ENCODE measurements at places on chromosomes 4 and X. TPM values are rescaled to one million over a fixed set of nuclear protein-coding genes. Genes with fewer than 3 reads are reported as not detected.

GRCh38 chr4:21790438-21791029 lies 158.0 kb downstream of the KCNIP4 start:
- no peak for DNase-seq
- H3K27ac ChIP-seq = no peak overlapping the region
- no peak overlapping the region for H3K4me3 ChIP-seq

Gene SYTL4
- 14.0 TPM for total RNA-seq

DNA sequence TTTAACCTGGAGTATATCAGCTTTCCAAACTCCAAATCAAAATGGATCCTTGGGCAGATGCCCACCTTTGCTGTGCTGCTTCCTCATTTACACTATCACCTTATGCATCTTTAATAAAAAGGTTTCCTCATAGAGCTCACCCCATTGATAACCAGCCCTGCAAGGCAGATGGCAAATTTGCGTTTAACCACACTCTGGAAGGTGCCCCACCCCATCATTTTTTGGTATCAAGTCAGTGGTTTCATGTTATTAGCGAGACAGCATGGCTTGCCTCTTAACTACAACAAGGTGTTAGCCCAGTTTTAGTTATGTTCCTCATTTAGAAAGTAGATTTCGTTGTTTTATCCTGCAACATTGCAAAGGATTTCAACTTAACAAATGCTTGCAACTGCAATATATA lies 214.0 kb upstream of the WDFY3 start:
- H3K4me1 ChIP-seq = no peaks in the 10 kb centered on the region
- no peaks in the 10 kb centered on the region for H3K27me3 ChIP-seq
- H3K27ac ChIP-seq = no peak overlapping the region
- no peak for DNase-seq

GRCh38 chr4:48315728-48316630 lies 25.4 kb upstream of the SLAIN2 start:
- H3K4me1 ChIP-seq = no peaks in the 10 kb centered on the region
- no peaks in the 10 kb centered on the region for H3K27me3 ChIP-seq
- H3K4me3 ChIP-seq = no peak overlapping the region
- DNase-seq = no peak
- H3K36me3 ChIP-seq = no peaks in the 10 kb centered on the region

- H3K4me1 ChIP-seq = no peaks in the 10 kb centered on the region
- no peak overlapping the region for H3K27ac ChIP-seq
- DNase-seq = peak; percentile 49
These were observed 186.7 kb upstream of the SLITRK2 start for GRCh38 chrX:145630806-145631435.

- peaks cover 50% of the 10 kb centered on the region for H3K4me1 ChIP-seq
- H3K36me3 ChIP-seq = no peaks in the 10 kb centered on the region
- peaks cover 57% of the 10 kb centered on the region for H3K27me3 ChIP-seq
- peak overlapping the region; percentile 56 for H3K4me3 ChIP-seq
- peak overlapping the region; percentile 15 for H3K27ac ChIP-seq
These were observed 1.3 kb upstream of the PCDH7 start for GRCh38 chr4:30718641-30719453.

Gene PDLIM3
- total RNA-seq = 33.6 TPM

DNA sequence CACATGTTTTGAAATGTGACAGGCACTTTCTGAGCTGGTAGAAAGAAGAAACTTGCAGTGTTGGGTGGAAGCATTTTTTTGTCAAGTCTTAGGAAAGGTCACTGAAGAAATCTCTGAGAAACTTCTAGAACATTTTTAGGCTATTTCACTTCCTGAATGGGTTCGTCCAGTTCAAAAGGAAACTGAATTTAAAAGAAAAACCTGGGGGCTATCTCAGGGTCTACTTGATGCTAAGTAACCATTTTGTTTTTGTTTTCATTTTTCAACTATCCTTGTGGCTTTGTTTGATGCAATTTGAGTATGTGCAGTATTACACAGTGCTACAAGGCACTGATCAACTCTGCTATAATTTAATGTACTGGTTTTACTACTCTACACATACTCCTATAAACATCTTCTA lies 34.0 kb upstream of the AMOT start:
- no peaks in the 10 kb centered on the region for H3K36me3 ChIP-seq
- no peak for DNase-seq
- H3K27ac ChIP-seq = no peak overlapping the region
- no peaks in the 10 kb centered on the region for H3K4me1 ChIP-seq

GRCh38 chr4:94181815-94182214 lies 25.9 kb upstream of the SMARCAD1 start:
- H3K4me3 ChIP-seq = no peak overlapping the region
- no peak for DNase-seq
- no peaks in the 10 kb centered on the region for H3K27me3 ChIP-seq
- H3K36me3 ChIP-seq = no peaks in the 10 kb centered on the region
- no peak overlapping the region for H3K27ac ChIP-seq
- H3K4me1 ChIP-seq = no peaks in the 10 kb centered on the region

Gene ETDA
- total RNA-seq = not detected
